ENCODE measurements at places on chromosomes 3 and 15.

GRCh38 chr3:19103510-19103909 lies 44.8 kb upstream of the KCNH8 start:
- no peak for DNase-seq

GRCh38 chr3:59499954-59500353 lies 450.1 kb upstream of the CFAP20DC start:
- no peak for DNase-seq

- DNase-seq: peak; percentile 84
Observed at GRCh38 chr3:14431917-14432834, 29.8 kb downstream of the SLC6A6 start.

DNA sequence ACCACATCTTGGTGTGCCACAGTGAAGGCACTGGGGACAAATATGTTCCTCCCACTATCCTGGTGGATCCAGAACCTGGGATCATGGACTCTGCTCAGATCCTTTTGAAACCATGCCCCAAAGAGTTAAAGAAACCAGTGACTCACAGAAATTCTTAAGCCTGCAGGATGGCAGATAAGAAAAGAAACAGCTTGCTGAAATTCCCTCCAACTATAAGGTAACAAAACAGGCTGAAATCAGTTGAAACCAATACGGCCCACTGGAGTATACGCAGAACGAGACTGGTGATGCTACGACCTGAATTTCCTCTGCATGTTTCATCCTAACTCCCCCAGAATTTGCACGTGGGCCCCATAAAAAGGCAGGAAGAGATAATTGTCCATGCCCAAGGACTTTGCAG lies 209.6 kb downstream of the TJP1 start:
- DNase-seq: no peak

DNA sequence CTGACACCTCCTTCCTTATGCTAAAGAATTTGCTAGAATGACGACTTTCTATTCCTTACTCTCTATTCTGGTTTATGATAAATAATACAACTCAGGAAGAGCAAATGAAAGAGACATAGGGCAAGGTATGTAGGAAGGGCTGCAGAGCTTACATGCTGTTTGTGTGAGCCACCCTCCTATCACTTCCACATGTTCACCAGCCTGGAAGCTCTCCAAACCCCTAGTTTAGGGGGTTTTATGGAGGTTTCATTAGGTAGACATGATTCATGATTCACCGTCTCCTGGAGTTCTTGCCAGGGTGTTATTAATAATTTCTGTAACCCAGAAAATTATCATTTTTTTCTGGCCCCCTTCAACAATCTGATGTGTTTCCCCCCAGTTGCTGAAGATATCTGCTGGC lies 172.1 kb upstream of the COL8A1 start:
- no peak for DNase-seq

GRCh38 chr15:35448294-35448693 lies 97.7 kb downstream of the DPH6 start:
- no peak for DNase-seq

DNA sequence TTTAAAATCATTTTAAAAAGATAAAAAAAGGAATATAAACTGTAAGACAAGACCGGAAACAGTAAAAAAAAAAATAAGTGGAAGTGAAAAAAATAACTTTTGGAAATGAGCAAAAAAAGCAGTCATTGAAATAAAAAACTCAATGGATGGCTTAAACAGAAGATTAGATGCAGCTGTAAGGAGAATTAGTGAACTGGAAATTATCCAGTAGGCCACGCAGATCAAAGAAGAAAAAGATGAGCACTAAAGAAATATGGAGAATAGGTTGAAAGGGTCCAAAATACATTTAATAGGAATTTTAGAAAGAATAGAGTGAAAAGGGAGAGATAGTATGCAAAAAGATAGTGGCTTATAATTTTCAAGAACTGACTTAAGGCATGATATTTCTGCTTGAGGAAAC lies 47.0 kb downstream of the STARD5 start:
- DNase-seq: no peak

DNA sequence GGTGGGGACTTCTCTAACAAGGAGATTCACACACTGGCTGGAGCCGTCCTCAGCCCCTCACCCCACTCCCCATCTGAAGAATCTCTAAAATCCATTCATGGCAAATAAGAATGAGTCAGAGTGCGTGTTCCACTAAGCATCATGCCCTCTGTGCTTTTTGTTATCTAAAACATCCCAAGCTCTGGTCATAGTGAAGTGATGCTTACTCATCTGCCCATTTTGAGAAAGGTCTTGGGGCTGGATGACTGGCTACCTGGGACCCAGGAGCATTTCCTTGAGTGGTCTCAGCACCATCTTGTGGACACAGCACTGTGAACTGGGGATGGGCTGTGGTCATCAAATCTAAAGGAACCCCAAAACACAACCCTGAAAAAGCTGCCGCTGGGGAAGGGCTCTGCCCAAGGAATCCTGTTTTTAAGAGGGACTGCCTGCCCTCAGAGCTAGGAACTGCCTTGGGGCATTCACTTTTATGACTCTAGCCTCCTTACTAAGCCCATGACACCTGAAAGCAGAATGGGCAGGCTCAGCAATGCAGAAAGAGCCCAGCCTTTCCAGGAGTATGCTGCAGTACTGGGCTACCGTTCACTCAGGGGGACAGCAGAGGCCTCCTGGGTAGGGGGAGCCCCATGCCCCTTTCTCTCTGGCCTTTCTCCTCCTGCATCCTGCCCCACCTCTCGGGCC lies 53.5 kb downstream of the ZBTB38 start:
- DNase-seq: no peak

GRCh38 chr3:167972502-167972901 lies 123.2 kb downstream of the GOLIM4 start:
- no peak for DNase-seq

GRCh38 chr15:76501726-76502125 lies 165.2 kb downstream of the ISL2 start:
- DNase-seq: no peak

DNA sequence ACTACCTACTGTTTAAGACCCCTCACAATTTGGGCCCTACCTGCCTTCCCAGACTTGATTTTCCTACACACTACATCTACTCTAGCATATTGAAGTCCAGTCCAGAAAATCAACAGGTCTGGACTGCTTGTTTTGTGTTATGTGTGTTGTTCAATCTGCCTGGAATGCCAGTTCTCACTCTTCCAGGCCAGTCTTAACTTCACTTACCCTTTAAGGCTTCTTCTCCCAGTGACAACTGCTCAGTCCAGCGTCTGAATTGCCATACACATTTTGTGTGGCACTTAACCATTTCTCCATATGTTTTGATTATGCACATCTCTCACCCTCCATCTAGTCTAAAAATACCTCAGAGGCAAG lies 1.1 kb downstream of the TICRR start:
- DNase-seq: no peak

GRCh38 chr3:182755712-182756111 lies 37.6 kb upstream of the ATP11B start:
- DNase-seq: no peak

DNA sequence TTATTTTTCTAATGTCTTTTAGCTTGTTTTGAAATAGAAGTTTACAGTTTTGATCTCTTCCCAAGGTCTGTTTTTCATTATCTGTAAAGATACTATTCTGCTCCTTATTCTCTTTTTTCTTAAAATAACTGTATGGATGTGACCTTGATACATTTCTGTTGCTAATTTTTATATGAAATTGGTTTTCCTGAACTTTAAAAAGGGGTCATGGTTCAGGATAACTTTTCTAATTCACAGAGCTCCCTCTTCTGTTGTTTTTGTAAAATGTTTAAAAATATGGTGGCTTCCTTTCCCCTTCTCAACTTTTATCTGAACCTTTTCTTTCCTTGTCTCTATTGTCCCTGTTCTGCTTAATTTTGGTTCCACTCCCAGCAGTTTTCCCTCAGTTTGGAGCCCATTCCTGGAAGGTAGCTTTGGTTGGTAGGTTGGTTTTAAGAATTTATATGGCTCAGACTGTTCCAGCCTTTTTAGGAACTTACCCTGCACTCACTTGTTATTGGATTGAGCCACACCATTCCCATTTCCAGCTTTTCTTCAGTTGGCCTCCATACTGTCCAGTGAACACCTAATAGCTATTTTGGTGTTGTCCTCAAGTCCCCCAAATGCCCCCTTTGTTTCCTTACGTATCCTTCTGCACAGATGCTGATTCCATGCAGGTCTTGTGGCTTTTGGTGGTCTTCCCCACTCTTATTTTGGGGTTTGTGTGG lies 70.3 kb downstream of the SLMAP start:
- no peak for DNase-seq

DNA sequence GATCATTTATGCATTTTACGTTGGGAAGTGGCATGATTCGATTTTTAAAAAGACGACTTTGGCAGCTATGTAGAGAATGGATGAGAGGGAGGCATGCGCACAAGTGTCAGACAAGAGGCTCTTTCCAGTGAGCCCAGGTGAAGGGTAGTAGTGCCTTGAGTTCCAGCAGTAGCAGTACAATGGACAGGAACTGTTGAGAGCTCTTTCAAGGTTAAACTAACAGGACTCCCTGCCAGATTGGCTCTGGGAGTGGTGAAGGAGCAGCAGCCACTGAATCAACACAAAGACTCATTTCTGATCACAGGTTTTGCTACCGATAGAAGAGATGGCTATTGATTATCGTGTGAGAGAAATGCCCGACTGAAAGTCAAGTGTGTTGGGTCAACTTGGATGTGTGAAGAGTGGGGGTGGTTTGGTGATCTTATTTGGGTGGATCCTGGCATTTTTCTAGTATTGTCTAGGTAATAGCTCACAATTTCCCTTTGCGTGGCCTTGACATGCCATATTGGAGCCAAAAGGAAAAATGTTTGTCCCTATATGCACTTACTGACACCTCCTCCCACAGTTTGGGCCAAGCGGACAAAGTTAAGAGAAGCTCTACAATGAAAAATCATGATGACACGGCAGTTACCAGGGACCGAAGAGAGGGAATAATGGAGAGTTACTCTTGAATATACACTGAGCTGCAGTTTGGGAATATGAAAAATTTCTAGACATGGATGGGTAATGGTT lies 81.6 kb upstream of the MDFIC2 start:
- no peak for DNase-seq

DNA sequence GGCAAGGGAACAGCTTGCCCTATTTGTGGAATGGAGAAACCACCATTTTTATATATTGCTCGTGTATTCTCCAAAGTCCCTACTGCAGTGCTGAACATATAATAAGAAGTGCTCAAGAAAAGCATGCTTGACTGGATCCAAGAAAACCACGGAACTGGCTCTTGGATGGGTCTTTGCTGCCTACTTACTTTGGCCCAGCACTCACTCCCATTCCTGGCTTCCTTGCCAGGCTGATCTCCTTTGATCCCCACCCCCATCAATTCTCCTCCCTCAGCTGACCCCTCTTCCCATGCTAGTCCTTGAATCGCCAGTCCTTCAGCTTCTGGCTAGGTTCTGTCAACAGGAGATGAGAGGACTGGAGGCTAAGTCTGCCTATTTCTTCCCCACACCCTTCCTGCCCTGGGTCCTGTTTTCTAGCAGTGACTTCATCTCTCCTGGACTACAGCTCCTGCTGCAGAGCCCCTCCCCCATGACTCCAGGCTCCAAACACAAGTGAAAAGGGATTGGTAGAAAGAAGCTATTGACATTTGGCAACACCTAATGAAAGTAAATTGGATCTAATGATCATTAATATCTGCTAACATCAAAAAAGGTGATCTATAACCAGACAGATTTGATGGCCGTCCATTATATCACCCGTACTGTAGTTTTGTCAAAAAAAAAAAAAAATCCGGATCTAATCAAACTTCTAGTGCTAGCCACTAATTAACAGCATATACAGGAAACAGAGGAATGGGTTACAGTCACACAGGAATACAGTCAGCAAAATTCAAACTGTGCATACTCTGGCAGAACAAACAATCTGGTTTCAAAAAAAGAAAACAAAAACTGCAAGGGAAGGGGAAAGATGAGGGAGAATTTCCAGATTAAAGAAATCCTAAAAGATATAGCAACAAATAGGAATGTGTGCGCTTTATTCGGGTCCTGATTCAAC lies 7.8 kb downstream of the FAM240A start:
- DNase-seq: no peak

DNA sequence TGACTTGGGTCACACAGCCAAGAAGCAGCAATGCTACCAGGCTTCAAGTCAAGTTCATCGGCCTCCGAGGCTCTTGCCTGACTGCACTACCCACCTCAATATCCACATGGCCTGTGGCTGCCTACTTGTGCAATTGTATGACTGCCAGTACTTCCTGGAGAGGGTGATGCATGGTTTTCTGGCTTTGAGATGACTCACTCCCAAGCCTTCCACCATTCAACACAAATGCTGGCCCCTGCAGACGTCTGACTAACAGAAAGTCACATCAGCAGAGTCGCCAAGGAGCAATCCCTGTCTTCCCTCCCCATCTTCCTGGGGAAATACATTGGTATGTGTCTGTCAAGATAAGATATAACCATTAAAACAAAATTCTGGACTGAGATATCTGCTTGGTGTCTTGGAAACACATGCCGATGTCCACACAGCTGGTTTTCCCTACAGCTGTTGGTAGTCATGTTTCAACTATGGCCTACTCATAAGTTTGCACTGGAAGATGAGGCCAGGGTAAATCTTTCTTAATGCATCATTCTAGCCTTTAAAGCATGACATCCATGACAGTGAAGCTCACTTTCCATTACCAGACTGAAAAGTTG lies 79.6 kb upstream of the SPATA12 start:
- no peak for DNase-seq

DNA sequence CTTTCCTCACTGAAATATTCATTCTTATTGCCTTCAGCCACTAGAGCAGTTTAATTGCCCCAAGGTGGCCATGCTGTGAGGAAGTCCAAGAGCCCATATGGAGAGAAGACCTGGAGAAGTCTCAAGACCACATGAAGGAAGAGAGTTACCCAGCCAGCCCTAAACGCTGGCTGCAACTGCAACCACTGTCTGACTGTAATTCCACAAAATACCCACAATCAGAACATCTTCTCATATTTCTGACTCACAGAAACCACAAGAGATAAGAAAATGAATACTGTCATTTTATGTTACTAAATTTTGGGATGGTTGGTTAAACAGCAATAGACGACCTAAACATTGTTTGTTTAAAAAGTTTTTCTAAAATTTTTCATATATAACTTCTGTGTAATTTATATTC lies 14.7 kb upstream of the SST start:
- DNase-seq: no peak

DNA sequence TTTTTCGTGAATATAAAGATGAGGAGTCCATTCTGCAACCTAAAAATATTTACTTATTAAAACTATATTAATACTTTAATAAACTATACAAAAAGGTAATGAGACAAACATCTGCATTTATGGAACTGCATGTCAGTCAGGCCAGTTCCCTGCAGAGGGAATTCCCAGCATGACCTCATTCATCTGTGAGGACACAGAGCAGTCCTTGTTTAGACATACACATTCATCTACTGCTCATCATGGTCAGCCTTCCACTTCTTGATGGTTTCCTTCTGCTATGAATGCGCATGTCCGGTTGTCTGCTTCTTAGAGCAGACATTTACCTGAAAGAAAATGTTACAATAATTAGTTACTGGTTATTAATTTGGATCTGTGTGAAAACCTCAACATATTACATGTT lies 3.3 kb upstream of the ACTR8 start:
- DNase-seq: no peak

GRCh38 chr3:152447511-152447910 lies 178.8 kb downstream of the MBNL1 start:
- DNase-seq: no peak

Measured in activated CD8-positive, alpha-beta memory T cell treated with anti-CD3 and anti-CD28 coated beads for 48 hours (primary cell).